Activated CD4-positive, alpha-beta T cell treated with anti-CD3 and anti-CD28 coated beads, Interleukin-2, amount 50 U/mL, for 4 hours (primary cell): ENCODE measurements at places on chromosomes 2 and 18.

DNA sequence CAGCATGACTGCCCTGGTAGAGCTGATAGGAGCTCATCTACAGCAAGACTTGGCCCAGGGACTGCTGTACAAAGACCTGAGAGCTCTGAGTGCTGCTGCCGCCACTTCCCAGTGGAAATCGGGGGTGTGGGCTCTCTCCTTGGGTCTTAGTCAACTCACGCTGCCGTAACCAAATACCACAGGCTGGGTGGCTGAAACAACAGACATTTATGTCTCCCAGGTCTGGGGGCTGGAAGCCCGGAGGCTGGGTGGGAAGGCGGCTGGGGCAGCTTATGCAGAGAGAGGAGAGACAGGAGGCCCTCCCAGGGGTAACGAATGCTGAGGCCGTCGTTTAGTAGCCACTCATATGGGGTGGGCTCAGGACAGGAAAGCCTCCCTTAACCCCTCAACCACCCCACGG, 15.4 kb upstream of the MAL start:
- DNase-seq: no peak

- no peak for DNase-seq
Observed at GRCh38 chr2:85865539-85866164, 23.1 kb downstream of the ST3GAL5 start.

GRCh38 chr2:31088504-31089195, 49.6 kb downstream of the GALNT14 start:
- DNase-seq: no peak

- DNase-seq: no peak
Observed at GRCh38 chr2:5657231-5657630, 35.0 kb upstream of the SOX11 start.

GRCh38 chr2:201950606-201951005, 83.0 kb upstream of the FZD7 start:
- no peak for DNase-seq

DNA sequence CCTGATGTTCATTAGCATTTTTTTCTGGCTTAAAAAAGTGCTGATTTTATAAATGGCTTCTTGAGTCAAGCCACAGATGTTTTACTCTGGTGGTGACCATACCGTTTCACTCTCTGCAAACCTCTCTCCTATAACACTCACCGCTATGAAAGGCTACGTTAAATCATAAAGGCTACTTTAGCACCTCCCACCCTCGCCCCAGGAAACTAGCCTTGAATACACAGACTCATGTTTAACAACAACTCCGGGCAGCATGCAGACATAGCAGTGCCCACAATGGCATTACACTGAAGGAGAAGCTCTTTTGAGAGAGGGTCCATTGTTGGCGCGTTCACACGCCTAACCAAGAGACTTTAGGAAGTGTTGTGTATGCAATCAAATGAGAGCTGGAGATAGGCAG, 5.6 kb downstream of the MYT1L start:
- no peak for DNase-seq

DNA sequence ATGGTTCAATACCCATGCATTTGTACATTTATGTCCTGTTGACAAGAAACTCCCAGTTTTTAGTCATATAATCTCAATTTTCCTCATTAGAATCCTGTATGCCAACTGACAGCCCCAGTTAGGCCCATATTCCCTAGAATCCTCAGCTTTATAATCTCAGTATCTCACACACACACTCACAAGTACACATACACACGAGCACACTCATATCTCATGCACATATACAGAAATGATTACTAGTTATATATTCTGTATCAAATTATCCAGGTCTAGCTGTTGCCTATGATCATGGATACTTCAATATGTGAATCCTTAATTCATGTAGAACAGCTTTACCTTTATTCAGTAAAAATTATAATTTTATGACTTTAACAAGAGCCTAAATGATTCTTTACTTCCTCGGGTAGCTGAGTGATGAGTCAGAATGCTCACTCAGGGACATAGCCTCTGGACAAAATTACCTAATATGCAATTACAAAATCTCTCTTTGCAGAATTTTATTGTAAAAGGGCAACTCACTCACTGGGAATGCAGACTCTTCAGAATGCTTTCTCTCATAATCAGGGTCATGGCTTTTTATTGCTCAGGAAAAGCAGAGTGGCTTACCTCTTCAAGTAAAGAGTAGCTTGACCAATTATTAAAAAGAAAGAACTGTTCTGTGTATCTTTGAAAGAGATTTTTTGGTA, 193.6 kb upstream of the PIK3C3 start:
- no peak for DNase-seq

DNA sequence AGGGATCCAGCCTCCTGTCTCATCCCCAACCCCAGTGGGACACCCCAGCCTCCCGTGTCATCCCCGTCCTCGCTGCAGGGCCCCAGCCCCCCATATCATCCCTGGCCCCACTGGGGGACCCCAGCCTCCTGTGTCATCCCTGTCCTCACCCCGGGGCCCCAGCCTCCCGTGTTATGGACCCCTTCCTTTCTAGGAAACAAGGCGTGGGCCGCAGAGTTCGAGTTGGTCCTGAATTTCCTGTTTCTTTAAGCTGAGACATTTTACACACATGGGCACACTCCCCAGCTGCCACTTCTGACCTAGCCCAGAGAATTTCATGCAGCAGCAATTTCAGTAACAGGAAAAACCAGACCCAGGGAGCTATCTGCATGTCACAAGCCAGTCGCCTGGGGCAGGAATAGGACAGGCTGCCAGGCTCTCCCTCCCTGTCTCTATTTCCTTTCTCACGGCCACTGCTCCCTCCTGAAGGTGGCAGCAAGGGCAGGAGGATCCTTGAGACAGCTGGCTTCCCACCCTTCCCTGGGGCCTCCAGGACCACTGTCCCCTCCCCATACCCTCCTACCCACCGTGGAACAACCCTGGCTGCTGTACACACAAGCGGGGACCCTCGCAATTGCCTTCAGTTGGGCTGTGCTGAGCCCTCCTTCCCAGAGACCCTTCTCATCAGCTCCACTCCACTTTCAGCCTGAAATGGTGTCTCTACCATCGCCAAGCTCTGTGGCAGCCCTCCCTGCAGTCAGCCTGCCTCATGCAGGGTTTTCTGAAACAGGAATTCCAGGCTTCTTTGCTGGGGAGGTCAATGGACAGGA, 141.9 kb upstream of the ID2 start:
- no peak for DNase-seq

DNA sequence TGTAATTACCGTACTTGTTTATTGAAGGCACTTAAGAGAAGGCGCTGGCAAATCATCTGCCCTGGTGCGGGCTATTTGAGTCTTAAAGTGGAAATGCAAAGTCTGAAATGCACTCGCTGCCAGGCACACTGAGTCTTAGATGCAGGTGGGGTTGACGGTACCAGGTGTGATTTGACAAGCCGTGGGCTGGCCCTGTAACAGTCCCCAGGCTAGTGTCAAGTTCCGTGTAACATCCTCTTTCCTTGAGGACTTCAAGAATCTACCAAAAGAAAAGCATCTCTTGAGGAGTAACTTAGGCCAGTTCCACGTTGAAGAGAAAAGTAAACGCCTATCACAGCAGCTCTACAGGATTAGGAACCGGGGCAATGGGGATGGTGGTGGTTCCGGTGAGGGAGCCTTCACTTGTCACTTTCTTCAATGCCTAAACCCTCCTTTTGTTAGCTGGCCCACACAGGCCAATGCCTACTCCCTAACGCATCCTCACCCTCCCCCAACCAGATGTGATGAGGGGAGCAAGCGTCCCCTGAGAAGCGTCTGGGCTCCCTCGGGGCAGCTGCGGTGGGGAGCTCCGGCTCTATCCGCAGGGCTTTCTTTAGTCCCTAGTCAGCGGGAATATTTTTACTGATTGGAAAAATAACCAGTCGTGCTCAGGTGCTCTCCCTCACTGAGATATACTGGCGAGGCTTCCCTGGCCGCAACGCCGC, 1.5 kb upstream of the UGP2 start:
- DNase-seq: no peak

- DNase-seq: no peak
Observed at GRCh38 chr18:45726603-45727002, 2.6 kb downstream of the SLC14A1 start.

DNA sequence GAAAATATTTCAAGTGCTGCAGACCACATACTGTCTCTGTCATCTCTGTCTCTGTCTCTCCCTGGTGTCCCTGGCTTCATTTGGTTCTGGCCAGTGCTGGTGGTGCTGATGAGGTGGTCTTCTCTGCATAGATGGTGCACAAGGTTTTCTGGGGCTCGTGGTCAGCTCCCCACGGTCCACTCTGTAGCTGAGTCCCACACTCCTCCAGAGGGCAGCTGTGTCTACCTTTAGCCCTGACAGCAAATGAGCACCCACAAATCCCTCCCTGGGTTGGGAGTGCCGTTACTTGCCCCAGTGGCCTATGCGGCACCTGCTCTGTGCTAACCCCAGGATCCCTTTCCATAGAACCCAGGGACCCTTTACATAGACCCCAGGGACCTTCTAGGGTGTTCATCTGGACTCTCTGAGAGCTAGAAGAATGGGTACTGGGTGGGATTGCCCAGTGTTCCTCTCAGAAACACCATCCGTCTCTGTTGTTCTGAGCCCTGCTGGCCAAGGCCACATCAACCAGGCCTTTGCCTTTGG, 129.3 kb downstream of the CAPN13 start:
- DNase-seq: no peak

- no peak for DNase-seq
Observed at GRCh38 chr2:2131075-2131789, 199.8 kb downstream of the MYT1L start.

DNA sequence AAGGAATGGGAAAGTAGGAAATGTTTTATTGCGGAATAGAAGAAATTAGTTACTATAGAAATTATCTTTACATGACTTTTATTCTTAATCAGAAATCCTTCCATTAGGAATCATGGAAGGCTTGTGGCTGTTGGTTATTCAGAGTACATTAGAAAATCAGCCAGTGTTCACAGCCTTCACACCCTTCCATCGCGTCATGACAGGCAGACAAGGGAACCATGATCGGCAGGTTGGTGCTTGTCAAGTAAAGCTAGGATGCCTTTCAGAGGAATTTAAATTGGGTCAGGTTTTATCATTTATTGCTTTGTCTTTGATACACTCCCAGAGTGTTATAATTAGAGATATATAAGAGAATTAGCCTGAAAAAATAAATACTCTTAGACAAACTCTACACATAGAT, 400.6 kb downstream of the THSD7B start:
- DNase-seq: no peak

GRCh38 chr18:56380685-56381084, 257.7 kb downstream of the TXNL1 start:
- DNase-seq: no peak

GRCh38 chr2:235669269-235669831, 175.5 kb downstream of the AGAP1 start:
- no peak for DNase-seq

DNA sequence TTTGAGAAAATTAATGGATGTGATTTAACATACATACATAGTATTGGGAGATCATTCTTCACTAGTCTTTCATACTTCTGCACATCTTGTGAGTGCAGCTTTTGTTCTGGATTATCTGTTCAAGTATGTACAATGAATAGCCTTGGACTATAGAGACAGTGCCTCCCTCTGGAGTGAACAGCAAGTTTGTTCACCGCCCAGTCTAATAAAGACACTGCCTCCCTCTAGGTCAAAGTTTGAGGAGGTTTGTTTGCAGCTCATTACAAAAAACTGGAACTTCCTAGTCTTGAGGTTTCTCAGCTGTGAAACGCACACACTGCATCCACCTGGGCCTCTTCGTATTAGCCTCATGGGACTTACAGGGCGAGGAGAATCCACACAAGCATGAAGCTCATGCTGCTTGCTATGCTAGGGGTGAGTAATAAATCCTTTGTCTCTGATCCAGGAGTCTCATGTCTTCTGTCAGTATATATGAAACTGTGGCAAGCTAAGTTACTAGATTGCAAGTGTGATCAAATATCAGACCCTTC, 26.0 kb upstream of the LAPTM4A start:
- DNase-seq: no peak
